ENCODE measurements at places on chromosomes 5 and 9.

DNA sequence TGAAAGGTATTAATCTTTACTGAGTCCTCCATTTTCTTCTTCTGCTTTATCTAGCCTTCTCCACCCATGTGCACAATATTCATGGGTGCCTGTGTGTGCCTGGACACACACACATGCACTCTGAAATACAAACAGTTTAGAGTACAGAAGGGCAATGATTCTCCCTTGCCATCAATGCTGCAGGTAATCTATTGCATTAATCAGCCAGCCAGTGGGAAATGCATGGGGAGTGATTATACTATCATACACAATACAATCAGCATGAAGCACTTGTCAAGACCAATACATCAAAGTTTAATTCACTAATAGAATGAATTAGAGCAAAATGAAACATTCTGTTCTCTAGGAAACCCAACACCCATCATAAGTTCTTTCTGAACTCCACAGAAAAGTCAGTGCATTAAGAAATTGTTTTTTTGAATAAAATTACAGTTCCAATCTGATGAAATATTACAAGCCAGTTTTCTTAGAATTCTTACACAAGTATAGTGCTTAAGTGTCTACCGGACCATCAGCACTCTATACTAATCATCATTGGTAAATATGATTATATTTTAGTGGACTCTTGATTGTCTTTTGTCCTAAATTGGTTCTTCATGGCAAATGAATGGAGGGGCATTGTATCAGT lies 172.2 kb downstream of the ZSWIM6 start:
- no peak for DNase-seq

DNA sequence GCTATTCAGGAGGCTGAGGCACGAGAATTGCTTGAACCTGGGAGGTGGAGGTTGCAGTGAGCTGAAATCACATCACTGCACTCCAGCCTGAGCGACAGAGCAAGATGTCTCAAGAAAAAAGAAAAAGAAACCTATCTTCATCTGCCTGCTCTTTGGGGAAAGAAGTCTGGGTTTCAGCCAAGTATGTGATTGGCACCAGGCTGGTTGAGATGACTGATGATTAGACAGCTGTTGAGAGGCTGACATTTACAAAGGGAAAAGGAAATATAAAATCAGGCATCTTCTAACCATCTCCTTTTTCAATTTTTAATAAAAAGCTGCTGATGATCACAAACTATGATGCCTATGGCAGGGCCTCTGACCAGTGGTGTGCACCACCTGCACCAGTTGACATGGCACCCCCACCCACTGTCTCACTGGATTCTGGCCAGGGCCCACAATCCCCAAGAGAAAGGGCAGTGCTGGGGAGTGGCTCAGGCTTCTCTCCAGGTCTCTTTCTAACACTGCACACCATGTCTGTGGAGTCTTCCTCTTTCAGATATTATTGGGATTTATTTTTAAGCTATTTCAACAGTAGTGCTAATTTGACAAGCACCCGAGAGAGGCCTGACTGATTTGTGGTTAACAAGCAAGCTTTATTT lies 17.2 kb upstream of the C5orf15 start:
- DNase-seq = no peak

DNA sequence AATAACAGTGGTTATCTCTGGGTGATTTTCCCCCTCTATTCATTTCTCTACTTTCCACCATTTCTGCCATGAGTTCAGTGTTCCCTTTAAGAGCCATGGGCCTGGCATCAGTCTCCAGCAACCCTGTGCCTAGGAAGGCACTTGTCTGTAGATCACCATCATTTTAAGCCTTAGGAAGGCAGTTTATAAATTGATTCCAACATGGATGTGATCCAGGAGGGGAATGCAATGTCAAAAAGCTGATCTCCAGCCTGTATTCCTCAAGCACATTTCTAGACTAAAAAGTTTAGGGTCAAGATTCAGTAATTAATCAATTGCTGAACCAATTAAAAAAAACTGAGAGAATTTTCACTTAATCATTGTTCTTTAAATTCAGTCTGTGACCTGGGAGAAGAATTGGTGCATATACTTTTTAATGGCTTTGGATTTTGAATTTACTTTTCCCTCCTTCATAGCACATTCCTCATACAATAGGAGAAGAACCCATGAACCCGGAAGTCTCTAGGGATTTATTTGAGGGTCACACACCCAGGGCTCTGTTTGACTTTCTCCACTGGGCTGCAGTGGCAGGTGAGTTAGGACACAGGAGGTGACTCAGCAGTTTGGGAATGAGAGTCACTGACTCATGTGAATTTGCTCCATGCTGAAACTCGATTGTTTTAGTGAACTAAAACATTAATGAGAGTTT lies 6.1 kb upstream of the ERMP1 start:
- DNase-seq = peak; percentile 81

DNA sequence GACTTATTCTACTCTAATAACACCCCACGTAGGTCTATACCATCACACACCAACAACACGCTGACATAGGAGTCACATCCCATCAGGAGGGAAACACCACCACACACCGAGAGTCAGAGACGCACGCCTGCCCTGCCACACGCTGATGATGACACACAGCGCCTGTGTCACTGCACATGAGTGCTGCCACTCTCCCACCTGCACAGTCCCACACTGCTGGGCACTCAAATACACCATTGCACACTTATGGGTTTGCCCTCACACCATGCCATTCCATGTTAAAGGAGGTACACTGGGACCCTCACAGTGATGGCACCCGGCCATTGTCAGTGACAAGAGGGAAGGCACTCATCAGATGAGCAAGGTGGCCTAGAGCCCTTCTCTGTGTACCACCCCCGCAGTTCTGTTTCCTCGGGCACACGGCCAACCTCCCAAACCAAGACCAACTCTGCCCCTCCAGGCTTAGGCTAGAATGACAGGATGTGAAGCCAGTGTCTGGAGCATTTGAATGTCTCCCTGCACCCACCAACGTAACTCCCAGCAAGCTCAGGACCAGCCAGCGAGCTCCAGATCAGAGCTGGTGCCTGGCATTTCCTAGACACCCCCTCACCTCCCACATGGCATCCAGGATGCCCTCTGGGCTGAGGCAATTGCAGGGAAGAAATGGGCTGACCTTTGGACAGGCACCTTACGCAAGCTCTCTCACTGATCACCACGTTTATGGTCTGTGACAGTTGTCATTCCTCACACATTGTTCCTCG lies 3.6 kb upstream of the CPLX2 start:
- peak; percentile 74 for DNase-seq

- DNase-seq = peak; percentile 34
Observed at GRCh38 chr9:136093995-136094881, 851 bp downstream of the NACC2 start.

- no peak for DNase-seq
Observed at GRCh38 chr5:99025298-99026045, 96.7 kb upstream of the CHD1 start.

Measured in mesendoderm (in vitro differentiated cells).